Muscle of arm (tissue), 14 donors: ENCODE measurements at places on chromosomes 5 and 9.

DNA sequence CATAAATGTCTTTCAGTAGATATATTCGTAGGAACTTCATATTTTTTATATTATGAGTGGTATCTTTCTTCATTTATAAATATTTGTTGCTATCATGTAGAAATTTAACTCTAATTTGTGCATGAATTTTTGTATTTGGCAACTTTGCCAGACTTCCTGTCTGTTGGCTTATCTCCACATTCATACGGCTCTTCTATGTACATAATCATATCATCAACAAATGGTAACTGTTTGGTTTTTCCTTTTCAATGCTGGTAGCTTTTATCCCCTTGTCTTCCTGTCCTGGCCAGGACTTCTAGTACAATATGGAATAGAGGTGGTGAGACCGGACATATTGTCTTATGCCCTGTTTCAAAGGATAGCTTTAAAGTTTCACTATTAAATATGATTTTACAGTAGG, 132.3 kb upstream of the COL5A1 start:
- DNase-seq = no peak

DNA sequence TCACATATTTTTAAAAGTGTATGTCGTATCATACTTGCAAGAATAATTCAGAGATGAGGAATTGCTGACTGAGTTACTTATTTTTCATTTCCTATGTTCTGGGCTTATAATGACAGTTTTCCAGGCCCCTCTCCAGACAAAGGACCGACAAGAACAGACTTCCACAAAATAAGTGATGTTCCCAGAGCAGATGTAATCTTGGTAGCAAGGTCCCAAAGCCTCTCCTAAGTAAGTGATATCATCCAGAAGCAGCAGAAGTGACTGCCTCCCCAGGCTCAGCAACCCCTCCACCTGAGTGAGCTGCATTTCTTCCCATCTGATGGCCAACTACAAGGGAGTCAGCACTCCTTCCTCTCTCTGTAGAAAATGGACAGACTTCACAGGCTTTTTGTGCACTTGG, 57.1 kb downstream of the SEMA6A start:
- peak; percentile 64 for DNase-seq

GRCh38 chr9:130054325-130054786, 650 bp downstream of the GPR107 start:
- DNase-seq = no peak

GRCh38 chr5:179124853-179125788, 64.9 kb downstream of the ZNF354C start:
- no peak for DNase-seq

- DNase-seq = no peak
Observed at GRCh38 chr9:103530934-103531333, 535.8 kb downstream of the CYLC2 start.

DNA sequence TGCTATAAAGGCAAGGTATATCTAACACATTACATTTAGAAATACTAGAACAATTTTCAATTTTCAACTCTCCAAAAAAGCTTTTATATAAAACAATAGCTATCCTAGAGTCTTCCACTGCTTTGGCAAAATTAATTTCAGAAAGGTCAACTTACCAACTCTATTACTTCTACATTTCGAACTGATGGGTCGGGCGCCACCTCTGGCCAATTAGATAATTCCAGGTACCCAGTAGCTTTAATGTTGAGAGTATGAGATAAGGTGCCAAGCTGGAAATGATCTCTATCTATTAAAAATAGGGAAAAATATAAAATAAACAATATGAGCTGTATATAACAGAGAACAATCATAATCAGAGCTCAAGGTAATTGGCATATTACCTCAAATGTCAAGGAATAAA, 166.6 kb downstream of the AP3B1 start:
- no peak for DNase-seq

DNA sequence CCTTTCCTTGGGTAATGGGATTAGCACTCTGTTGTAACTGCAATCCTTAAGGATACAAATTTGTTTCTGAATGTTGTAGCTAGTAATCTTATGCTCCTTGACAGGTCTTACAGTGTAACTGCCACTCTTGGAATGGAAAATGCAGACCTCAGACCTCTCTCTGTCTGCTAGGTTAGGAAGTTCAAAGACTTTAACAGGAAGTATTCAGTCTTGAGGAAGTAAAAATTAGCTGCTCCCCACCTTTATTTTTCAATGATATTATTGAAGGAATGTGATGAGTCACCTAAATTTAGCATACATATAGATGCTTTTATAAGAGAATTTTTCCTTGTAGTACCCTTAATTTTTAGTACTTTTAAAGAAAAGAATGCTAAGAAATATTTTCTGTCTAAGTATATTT, 71.5 kb downstream of the PAM start:
- no peak for DNase-seq
